Hepatic stellate cell (primary cell): ENCODE measurements at places on chromosomes 13 and 19.

DNA sequence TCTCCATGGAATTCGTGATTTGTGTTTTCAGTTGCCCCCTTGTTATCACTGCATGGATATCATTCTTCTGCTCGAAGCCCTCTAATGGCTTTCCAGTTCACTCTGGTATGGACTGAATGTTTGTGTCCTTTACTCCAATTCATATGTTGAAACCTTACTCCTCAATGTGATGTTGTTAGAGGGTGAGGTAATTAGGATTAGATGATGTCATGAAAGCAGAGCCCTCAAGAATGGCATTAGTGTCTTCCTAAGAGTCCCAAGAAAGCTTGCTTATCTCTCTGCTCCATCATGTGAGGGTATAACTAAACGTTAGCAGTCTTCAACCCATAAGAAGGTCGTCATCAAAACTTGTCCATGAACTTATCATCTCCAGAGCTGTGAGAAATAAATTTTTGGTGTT, 1626.3 kb upstream of the MIR17HG start:
- no peak for DNase-seq

DNA sequence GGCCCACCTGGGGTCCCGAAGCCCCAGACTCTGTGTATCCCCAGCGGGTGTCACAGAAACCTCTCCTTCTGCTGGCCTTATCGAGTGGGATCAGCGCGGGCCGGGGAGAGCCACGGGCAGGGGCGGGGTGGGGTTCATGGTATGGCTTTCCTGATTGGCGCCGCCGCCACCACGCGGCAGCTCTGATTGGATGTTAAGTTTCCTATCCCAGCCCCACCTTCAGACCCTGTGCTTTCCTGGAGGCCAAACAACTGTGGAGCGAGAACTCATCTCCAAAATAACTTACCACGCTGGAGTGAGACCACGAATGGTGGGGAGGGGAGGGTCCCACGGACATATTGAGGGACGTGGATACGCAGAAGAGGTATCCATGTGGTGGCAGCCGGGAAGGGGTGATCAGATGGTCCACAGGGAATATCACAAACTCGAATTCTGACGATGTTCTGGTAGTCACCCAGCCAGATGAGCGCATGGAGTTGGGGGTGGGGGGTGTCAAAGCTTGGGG, 1.0 kb upstream of the ICAM5 start:
- no peak for DNase-seq

DNA sequence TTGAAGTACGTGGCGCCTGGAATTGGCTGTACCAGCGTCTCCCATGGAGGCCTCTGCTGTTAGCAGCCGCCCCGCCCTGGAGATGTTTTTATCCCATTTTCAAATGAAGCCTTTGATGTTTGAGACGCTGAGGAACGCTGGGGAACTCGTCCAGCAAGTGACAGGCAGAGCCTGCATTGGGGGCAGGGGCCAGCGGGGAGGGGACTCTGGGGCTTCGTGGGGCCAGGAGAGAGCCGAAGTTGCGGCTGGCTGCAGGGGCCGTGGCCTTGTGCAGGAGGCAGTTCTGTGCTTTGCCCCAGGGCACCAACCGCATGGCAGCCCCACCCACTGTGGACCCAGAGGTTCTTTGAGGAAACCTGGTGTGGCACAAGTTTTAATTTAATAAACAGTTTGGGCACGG, 13.5 kb downstream of the SPPL2B start:
- DNase-seq, result no peak

GRCh38 chr19:55015126-55015525, 22.9 kb downstream of the GP6 start:
- no peak for DNase-seq

DNA sequence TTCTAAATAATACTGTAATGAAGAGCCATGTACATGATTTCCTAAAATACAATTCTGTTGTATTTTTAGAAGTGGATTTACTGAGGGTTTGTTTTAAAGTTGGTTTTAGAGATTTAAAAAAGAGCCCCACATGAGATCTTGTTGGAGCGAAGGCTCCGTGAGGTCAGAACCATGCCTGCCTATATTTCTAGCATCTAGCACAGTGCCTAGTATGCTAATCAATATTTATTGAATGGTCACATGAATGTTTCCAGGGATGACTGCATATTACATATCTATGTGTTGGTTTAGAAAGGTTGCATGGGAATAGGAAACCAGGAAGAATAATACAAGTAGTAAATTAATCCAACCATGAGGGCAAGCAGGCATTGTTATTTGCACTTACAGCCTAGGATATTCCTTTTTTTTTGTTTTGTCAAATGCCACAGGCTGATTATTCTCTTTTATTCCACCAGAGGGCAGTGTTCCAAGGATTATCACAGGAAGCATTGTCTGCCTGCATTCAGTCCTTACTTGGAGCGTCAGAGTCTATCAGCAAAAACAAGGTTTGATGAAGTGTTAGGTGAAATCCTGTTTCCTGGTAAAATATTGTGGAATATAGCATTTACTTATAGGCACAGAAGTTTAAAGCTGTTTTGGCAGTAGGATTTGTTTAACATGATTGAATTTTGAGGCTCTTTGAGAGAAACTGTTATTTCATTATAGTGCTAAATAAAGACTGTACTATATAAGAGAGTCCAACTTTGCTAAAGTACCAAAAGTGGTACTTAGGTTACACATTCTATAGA, 46.8 kb downstream of the COG3 start:
- peak; percentile 40 for DNase-seq
